Activated T-helper 9 cell treated with anti-CD3 and anti-CD28 coated beads, Interleukin-2, amount 50 U/mL, for 16 hours (primary cell): ENCODE measurements at places on chromosomes 1 and 21.

- DNase-seq = no peak
Observed at GRCh38 chr1:177973585-177973984, 3.7 kb upstream of the SEC16B start.

DNA sequence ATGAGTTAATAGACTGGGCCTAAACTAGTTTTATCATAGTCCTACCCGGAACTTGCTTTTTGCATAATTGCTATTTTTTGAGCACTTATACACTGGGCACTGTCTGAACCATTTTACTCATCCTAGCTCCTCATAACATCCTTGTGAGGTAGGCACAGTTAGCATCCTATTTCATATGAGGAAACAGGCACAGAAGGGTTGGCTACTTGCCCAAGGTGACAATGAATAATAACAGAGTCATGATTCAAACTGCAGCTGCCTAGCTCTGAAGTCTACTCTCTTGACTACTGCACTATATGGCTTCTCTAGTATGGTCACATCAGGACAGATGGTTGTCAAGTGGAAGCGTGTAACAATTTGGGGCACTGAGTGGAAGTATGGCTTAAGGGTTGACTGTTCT lies 18.2 kb upstream of the RC3H1 start:
- no peak for DNase-seq

- no peak for DNase-seq
Observed at GRCh38 chr1:18332576-18332975, 148.2 kb upstream of the KLHDC7A start.

DNA sequence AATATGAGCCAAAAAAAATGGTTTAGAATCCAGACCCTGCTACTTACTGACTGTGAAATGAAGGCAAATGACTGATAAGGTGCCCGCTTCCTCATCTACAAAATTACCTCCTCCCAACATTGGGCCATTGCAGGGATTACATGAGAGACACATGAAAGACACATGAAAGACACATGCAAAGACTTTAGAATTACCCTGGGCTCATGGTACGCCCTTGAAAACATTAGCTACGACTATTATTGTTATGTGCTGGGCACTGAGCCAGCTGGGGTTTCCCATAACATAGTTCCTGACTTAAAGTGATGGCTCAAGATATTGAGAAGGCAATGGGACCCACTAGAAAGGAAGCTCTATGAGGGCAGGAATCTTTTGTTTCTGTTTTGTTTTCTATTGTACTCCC lies 43.7 kb upstream of the KANK4 start:
- no peak for DNase-seq

DNA sequence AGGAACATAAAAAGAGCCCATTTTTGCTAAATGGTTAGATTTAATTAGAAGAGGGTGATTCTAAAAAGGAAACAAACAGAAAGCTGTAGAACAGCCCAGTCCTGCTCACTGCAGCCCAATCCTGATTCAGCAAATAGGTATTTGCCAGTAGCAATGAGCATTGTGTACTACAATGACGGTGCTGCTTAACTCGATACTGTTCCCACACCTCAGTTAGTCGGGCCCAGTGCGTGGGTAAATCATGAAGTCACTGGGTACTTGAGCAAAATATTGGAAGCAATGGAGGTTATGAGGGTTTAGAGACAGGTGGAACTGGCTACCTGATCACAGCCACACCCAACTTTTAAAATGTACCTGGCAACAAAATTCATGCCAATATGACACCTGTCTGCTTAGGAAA lies 101.5 kb upstream of the ADGRL2 start:
- no peak for DNase-seq

- no peak for DNase-seq
Observed at GRCh38 chr1:54884768-54885167, 2.2 kb downstream of the DHCR24 start.

DNA sequence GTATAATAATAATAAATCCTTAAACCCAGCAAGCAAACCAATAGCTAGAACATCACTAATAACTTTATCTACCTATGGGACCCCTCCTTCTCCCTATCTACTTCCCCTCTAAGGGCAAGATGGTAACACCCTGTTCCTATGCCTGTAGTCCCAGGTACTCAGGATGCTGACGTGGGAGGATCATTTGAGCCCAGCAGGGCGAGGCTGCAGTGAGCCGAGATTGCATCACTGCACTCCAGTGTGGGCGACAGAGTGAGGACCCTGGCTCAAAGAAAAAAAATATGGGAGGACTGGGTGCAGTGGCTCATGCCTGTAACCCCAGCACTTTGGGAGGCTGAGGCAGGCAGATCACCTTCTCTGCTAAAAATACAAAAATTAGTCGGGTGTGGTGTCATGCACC lies 143.1 kb upstream of the SLC45A1 start:
- no peak for DNase-seq

- DNase-seq = no peak
Observed at GRCh38 chr1:17239420-17239819, 9.5 kb upstream of the PADI3 start.

GRCh38 chr1:928825-929661 lies 5.3 kb downstream of the SAMD11 start:
- no peak for DNase-seq

- no peak for DNase-seq
Observed at GRCh38 chr1:28045777-28046176, 42.6 kb downstream of the EYA3 start.

DNA sequence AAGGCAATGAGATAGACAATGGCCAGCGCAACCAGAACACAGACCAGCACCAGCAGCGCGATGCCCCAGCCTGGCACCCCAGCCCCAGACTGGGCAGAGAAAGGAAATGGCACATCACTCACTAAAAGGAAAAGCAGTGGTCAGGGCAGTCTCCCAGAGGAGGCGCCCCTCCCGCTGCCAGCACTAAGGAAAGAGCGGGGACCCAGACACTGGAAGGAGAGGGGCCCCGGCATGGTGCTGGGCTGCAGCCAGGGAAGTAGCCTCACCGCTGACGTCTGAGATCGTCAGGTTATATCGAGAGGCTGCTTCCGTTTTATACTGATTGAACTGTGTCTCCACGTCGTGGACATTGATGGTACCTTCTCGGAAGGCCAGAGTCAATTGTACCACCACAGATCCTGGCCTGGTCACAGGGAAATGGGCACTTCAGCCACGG lies 13.8 kb downstream of the TRIM46 start:
- no peak for DNase-seq

- no peak for DNase-seq
Observed at GRCh38 chr1:2969845-2970291, 51.4 kb upstream of the ACTRT2 start.

DNA sequence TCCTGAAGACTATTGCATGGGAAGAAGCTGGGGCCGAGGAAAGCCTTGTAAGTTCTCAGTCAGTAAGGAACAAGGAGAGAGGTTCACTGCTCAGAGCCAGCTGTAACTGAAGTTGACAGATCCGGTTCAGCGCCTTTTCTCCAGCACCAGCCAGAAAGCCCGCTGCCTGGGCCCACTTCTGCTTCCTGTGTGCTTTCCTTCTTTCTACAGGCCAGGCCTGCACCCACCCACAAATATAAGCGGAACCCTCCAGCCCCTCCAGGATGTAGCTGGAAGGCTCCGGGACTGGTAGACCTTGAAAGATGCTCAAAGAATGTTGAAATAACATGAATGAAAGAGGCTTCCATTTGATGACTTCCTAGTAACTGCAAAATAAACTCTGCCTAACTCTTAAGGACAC lies 38.8 kb downstream of the PARP1 start:
- DNase-seq = no peak

DNA sequence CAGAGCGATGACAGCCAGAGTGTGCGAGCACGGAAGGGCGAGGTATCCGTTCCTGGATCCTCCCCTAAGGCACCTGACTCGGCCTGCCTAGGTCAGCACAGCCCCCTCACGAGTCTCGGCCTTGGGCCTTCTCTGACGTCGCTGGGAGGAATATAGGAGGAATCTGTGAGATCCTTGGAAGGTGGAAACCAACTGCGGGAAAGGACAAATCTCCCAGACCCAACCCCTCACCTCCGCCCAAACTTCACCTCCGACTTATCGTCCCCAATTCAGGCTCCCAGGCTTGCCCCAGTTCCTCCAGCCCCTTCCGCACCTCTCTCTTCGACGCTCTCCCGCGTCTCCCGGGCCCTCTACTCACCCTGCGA lies 494 bp downstream of the APH1A start:
- DNase-seq = peak; percentile 15

- no peak for DNase-seq
Observed at GRCh38 chr1:211340622-211341507, 14.2 kb downstream of the TRAF5 start.

GRCh38 chr1:26767714-26768113 lies 20.0 kb upstream of the PIGV start:
- no peak for DNase-seq

DNA sequence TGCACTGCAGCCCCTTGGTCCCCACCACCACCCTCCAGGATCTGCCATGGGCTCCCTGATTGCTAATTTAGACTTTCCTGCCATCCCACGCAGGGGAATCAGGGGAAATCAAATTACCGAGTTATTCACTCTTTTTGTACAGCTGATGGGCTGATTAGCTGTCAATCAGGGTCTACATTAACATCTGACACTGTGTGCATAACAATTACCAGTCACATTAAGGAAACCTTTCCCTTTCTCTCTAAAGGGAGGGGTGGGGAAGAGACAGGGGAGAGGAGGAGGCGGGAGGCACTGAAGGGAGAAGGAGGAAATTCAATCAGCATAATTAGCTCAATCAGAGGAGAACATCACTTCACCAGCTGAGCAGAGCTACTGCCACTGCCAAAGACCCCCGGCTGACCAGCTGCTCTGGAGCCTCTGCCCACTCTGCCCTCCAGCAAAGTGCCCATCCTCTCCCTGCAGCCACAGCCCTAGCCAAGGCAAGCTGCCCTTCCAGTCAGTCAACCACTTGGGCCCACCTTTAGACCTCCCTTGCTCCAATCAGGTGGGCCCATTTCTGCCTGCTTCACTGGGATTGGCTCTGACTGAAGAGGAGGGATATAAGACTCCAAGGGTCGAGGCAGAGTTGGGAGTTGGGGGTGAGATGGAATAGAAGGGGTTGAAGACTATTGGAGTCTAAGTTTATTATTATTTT lies 199.3 kb upstream of the ZC3H12A start:
- no peak for DNase-seq

GRCh38 chr1:113860891-113861290 lies 10.6 kb downstream of the PTPN22 start:
- DNase-seq = no peak

DNA sequence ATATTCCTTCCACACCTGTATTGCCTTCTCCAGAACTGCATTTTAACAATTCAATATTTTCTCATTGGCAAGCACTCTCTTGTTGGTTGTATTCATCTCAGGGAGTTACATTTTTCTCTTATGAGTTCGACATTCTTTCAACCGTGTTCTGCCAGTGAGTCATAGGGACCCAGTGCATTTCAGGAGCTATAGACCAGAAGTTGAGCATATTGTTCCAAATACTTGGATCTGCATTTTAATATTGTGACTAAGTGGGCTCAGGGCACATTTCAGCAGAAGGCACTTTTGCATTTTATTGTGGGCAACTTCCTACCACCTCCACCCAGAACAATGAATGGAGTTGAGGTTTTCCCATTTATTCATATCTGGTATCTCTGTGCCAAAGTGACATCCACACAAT lies 132.8 kb downstream of the TNFSF18 start:
- no peak for DNase-seq

DNA sequence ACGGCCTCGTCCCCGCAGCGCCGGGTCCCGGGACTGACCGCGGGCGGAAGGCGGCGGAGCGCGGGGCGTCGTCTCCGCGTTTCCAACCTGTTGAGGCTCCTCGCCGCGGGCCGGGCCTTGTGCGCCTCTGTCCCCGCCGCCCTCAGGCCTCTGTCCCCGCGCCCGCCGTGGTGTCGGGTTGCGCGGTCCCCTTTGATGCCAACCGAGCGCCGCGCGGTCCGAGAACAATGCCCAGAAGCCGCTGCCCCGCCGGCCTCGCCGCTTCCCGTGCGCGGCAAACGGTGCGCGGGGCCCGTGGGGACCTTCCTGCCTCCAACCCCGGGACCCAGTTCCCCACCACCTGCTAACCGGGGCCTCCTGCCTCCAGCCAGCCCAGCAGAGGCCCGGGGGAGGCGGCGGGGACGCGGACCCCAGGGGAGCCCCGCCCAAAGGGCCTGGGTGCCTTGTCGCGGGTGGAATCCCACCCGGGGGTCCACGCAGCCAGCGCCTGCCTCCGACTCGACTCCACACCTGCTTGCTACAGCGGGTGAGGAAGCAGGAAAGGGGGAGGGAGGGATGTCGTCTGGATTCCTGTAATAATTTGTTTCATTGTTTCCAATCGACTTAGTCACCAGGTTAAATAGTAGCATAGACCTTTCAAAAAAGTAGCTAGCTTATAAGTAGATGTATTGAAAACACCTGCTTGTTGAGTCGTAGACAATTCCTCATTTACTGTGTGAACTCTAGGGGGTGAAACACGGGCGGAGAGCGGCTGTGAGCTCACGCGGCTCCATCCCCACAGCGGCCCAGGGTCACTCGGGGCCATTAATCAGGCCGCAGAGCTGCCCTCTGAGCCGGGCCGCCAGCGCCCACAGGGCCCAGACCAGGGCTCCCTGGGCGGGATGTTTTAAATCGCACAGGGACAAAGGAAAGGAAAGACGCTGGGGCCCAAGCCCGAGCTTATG lies 1.1 kb downstream of the COL18A1 start:
- no peak for DNase-seq

DNA sequence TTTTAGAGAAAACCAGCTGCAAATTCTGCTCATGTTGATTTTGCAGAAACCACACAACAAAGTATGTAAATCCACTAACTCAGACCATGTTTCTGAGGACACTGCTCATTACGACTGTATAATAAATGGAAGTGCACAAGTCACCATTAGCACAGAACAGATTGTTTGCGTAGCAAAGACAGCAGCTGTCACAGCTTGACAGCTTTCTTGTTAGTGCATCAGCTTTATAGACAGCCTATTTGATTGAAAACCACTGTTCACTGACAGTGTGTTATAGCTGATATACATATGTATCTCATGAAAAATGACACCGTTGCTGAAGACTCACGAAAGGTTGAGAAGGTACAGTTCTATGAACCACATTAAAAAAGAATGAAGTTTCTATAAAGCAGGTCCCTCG lies 560.2 kb upstream of the ZRANB2 start:
- DNase-seq = no peak

GRCh38 chr1:199878823-199879222 lies 148.7 kb upstream of the NR5A2 start:
- no peak for DNase-seq

DNA sequence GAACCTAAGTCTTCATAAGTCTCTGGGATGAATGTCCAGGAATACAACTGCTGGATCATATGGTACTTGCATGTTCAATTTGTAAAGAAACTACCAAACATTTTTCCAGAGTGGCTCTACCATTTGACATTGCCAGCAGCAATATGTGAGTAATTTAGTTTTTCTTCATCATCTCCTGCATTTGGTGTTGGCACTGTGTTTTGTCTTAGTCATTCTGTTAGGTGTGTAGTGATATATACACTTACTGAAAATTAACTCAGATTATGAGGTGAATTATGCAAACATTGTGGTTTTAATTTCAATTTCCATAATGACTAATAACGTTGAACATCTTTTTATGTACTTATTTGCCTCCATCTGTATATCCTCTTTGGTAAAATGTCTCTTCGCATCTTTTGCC lies 138.7 kb downstream of the LRRC40 start:
- no peak for DNase-seq

- DNase-seq = no peak
Observed at GRCh38 chr1:220843481-220844011, 35.7 kb upstream of the HLX start.
